Tracheal epithelial cell (primary cell): ENCODE measurements at places on chromosomes 2 and 18. TPM values are rescaled to one million over a fixed set of nuclear protein-coding genes. Genes with fewer than 3 reads are reported as not detected.

C18orf54 gene
- 1.2 and 1.7 TPM in 2 replicates for total RNA-seq

MC2R gene
- not detected in 2 replicates for total RNA-seq

CCDC148 gene
- total RNA-seq: 0.21 and 1.2 TPM in 2 replicates

DYNAP gene
- total RNA-seq: not detected in 2 replicates

ALPG gene
- total RNA-seq: under 0.01 TPM in 1 of 2 replicates, not detected in the other

SOS1 gene
- 7.7 and 11.3 TPM in 2 replicates for total RNA-seq

MAP3K2 gene
- 44.6 and 49.4 TPM in 2 replicates for total RNA-seq

CDK15 gene
- 0.24 TPM in 1 of 2 replicates, not detected in the other for total RNA-seq

IGFBP5 gene
- total RNA-seq: 0.43 and 3.4 TPM in 2 replicates

SLC9A4 gene
- 2.7 TPM in 1 of 2 replicates, not detected in the other for total RNA-seq

CNDP1 gene
- not detected in 2 replicates for total RNA-seq

HOXD3 gene
- 0.72 TPM in 1 of 2 replicates, not detected in the other for total RNA-seq

LBH gene
- total RNA-seq: 20.7 and 58.6 TPM in 2 replicates

RAMP1 gene
- 4.9 and 5.5 TPM in 2 replicates for total RNA-seq

ZRANB3 gene
- 6.3 and 8.3 TPM in 2 replicates for total RNA-seq

KCNK3 gene
- 4.3 TPM in 1 of 2 replicates, not detected in the other for total RNA-seq

MLPH gene
- total RNA-seq: 9.9 and 16.4 TPM in 2 replicates

REG1B gene
- not detected in 2 replicates for total RNA-seq

MAPK4 gene
- 0.48 TPM in 1 of 2 replicates, not detected in the other for total RNA-seq

LYG2 gene
- total RNA-seq: not detected in 2 replicates

EDAR gene
- total RNA-seq: under 0.01 and 0.48 TPM in 2 replicates

NYAP2 gene
- total RNA-seq: under 0.01 TPM in 1 of 2 replicates, not detected in the other

TLX2 gene
- total RNA-seq: not detected in 2 replicates

LINC00305 gene
- not detected in 2 replicates for total RNA-seq

SCYGR4 gene
- total RNA-seq: not detected in 2 replicates

TTN gene
- total RNA-seq: under 0.01 TPM in 1 of 2 replicates, not detected in the other

VIL1 gene
- total RNA-seq: not detected in 2 replicates

SLC30A3 gene
- not detected in 2 replicates for total RNA-seq

GAL3ST2 gene
- not detected in 2 replicates for total RNA-seq

ANKRD62 gene
- total RNA-seq: 0.21 TPM in 1 of 2 replicates, not detected in the other

VAMP8 gene
- total RNA-seq: 36.2 and 42.2 TPM in 2 replicates

CDH7 gene
- total RNA-seq: under 0.01 TPM in 2 replicates

ERICH2 gene
- 0.72 and 7.0 TPM in 2 replicates for total RNA-seq

ARHGEF33 gene
- under 0.01 and 0.64 TPM in 2 replicates for total RNA-seq

SLC9A2 gene
- total RNA-seq: under 0.01 and 1.2 TPM in 2 replicates

PARD6G gene
- 20.2 and 30.1 TPM in 2 replicates for total RNA-seq

LYPD6 gene
- 0.43 and 1.7 TPM in 2 replicates for total RNA-seq

CGREF1 gene
- total RNA-seq: 8.7 TPM in 1 of 2 replicates, not detected in the other

SERTAD2 gene
- total RNA-seq: 8.0 and 9.0 TPM in 2 replicates

NDC80 gene
- 1.9 and 2.4 TPM in 2 replicates for total RNA-seq

SMAD7 gene
- 11.9 and 31.3 TPM in 2 replicates for total RNA-seq

TMEM247 gene
- total RNA-seq: not detected in 2 replicates

KCNF1 gene
- total RNA-seq: 0.48 TPM in 1 of 2 replicates, not detected in the other

SCN9A gene
- total RNA-seq: 2.4 and 3.6 TPM in 2 replicates

SKA1 gene
- 0.85 and 1.2 TPM in 2 replicates for total RNA-seq

LHCGR gene
- total RNA-seq: not detected in 2 replicates

PLEK gene
- total RNA-seq: not detected in 2 replicates

NEU2 gene
- not detected in 2 replicates for total RNA-seq

NOTO gene
- not detected in 2 replicates for total RNA-seq

SPIRE1 gene
- 74.5 and 114 TPM in 2 replicates for total RNA-seq

RASGRP3 gene
- under 0.01 and 2.4 TPM in 2 replicates for total RNA-seq

EMX1 gene
- total RNA-seq: under 0.01 TPM in 1 of 2 replicates, not detected in the other

CPLX4 gene
- total RNA-seq: 0.24 TPM in 1 of 2 replicates, not detected in the other

SAG gene
- under 0.01 TPM in 1 of 2 replicates, not detected in the other for total RNA-seq

DSC2 gene
- 65.4 and 69.6 TPM in 2 replicates for total RNA-seq
